ENCODE measurements at places on chromosomes 4 and X. TPM values are rescaled to one million over a fixed set of nuclear protein-coding genes. Genes with fewer than 3 reads are reported as not detected.

- DNase-seq: peak; percentile 22
These were observed 30.4 kb downstream of the FAT1 start for GRCh38 chr4:186693159-186693815.

GRCh38 chr4:181830404-181831035, 412.7 kb upstream of the TENM3 start:
- DNase-seq: no peak

DNA sequence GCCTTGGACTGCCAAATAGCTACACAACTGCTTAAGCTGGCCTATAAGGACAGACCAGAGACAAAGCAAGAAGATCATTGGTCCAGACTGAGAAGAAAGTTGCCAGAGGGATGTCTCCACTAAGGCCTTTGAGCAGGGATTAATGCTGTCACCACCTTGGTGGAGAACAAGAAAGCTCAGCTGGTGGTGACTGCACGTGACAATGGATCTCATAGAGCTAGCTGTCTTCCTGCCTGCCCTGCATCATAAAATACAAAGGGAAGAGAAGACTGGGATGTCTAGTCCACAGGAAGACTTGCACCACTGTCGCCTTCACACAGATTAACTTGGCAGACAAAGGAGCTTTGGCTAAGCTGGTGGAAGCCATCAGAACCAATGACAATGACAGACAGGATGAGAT, 40.5 kb upstream of the FAM120C start:
- no peak for DNase-seq

GRCh38 chr4:33013282-33013681, 2293.1 kb downstream of the PCDH7 start:
- DNase-seq: no peak

DNA sequence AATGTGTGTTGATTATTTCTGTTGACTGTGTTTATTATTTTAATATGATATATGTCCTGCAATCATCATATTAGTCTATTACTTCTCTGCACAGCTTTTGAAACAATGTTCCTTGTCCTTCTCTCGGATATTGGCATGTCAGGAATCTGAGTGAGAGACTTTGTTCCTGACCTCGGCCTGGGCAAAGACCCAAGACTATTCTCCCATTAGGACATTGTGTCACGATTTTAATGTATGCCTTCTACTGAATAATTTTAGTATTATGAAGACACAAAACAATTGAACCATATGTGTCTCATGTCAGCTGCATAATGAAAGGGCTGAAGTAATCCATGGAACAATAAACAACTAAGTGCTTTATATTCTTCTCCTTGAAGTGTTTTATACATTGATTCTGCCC, 580.8 kb upstream of the TENM3 start:
- DNase-seq: no peak

- DNase-seq: peak; percentile 10
These were observed 95.7 kb downstream of the NPNT start for GRCh38 chr4:105990933-105991332.

- DNase-seq: no peak
These were observed 1062.4 kb upstream of the DIAPH2 start for GRCh38 chrX:95622200-95622599.

- DNase-seq: no peak
These were observed 96.5 kb downstream of the NYX start for GRCh38 chrX:41543668-41544067.

DNA sequence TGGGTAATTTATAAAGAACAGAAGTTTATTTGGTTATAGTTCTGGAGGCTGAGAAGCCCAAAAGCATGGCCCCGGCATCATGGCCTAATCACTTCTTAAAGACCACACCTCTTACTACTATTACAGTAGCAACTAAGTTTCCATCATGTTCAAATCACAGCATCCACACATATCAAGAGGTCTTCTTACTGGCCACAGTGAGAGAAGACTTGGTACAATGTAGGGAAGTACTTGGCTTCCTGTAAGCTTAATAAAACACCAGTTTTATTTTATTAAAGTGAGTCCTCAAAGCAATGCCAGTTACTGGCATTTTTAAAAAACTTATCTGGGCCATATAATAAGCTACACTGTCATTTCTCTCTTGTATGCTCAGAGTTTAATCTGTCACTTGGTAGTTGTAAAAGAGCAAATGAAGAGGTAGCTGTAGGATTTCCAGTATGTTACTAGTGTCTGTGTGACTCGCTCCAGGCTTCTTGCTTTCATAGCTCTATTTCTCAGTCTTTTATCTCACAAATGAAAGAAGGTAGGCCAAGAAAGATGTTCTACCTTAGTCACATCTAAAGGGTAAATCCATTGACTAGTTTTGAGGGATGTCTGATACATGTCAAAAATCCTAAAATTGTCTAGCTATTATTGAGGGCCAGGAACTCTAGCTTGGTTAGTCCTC, 159.2 kb upstream of the CPEB2 start:
- no peak for DNase-seq

- DNase-seq: no peak
These were observed 74.8 kb upstream of the MXD4 start for GRCh38 chr4:2336659-2337058.

- DNase-seq: no peak
These were observed 115.8 kb upstream of the SHISA3 start for GRCh38 chr4:42281324-42282020.

DNA sequence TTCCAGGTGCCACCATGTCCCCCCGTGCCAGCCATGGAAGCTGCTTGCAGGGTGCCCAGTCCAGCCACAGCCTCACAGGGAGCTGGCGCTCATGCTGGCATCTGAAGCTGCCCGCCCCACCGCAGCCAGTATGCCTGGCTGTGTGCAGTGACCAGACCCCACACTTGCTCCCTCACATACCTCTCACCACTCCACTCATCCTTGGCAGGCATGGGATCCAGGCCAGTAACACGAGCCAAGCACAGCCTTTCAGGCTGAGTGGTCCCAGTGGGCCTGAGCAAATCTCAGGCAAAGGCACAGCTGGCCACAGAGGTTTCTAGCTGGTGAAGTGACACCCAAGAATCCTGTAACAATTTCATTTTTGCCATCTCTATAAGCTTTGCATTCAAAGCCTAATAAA, 48.4 kb upstream of the SEC24B start:
- DNase-seq: no peak

C1QTNF7 gene
- 0.06 TPM for polyA plus RNA-seq

HTN3 gene
- not detected for polyA plus RNA-seq

MAOA gene
- 0.36 TPM for polyA plus RNA-seq

PTTG2 gene
- polyA plus RNA-seq: not detected
